ENCODE measurements at places on chromosomes 6 and 20. TPM values are rescaled to one million over a fixed set of nuclear protein-coding genes. Genes with fewer than 3 reads are reported as not detected.

Gene FKBP1C
- total RNA-seq = 3.6 TPM

Gene TULP1
- not detected for total RNA-seq

Gene UBD
- total RNA-seq = 0.62 TPM

Gene SMLR1
- total RNA-seq = not detected

Gene HLA-DMB
- 0.75 TPM for total RNA-seq

Gene C20orf202
- total RNA-seq = 0.12 TPM

All from activated CD4-positive, alpha-beta T cell treated with anti-CD3 and anti-CD28 coated beads, Interleukin-2, amount 10 ng/mL, durations not matched to agents 24 days and 14 days (primary cell).